ENCODE measurements at places on chromosomes 4 and X.

DNA sequence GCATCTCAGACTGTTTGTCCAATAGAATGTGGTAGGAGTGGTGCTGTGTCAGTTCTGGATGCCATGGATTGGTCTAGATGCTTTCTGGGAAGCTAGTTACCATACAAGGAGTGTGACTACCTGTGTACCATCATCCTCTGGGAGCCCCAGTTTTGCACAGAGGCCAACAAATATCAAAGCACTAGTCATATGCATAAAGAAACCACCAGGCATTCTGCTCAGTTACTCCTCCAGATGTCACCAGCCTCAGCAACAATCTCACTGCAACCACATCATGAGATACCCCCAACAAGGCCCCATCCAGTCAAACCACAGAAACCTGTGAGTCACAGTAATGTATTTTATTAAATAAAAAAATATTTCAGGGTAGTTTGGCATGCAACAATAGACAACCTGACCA, 435.8 kb upstream of the CPEB2 start:
- no peak for DNase-seq

DNA sequence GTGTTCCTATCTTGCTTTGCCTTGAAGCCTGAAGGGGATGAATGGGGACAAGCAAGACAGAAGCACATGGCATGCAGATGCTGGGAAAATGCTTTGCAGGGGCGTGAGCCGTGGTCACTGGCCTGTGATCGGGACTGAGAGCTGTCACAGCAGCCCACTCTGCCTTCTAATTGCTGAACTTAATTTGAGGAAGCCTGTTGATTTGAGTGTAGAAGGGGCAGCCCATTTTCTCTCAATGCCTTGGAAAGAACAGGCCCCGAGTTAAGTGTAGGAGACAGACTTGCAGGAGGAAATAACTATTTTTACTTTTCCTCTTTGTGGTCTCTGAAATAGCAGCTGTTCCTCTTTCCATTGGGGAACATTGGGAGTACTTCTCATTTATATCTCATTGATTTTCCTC, 26.1 kb upstream of the TBC1D1 start:
- peak; percentile 94 for DNase-seq

- DNase-seq = peak; percentile 2
Measured at GRCh38 chr4:16642897-16643296, 255.5 kb downstream of the LDB2 start.

DNA sequence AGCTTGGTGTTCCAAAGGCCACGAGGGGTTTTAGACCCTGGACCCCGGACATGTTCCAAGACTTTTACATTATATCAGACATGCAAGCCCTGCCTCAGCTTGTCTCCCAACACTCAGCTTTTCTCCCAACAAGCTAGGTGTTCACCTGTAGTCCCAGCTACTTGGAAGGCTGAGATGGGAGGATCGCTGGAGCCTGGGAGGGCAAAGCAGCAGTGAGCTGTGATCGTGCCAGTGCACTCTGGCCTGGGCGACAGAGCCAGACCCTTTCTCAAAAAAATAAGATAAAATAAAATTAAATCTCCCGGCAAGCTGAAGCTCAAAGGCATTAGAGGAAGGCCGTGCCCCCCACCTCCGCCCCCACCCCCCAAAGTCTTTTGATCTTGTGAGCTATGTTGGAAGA, 13.7 kb downstream of the CTAG1A start:
- no peak for DNase-seq

DNA sequence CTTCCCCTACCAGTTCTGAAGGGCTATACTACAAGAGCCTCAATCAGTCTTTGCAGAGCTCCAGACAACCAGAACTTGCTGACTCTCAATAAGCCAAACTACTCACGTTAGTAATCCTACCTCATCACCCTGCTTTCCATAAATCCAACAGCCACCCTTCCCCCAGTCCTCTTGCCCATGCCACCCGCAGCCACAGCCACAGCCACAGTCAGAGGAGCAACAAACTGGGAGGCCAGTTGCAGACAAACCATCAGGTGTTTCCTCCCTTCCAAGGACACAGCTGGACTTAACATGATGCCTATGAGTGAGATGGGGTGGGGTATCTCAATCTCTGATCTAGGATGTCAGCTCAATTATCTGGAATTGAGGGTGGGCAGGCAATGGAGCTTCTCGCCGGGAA, 1.0 kb downstream of the GABRA3 start:
- DNase-seq = no peak

GRCh38 chr4:136002316-136002715, 1530.0 kb downstream of the PCDH18 start:
- no peak for DNase-seq

GRCh38 chr4:55475394-55476243, 71.1 kb downstream of the CLOCK start:
- DNase-seq = no peak

DNA sequence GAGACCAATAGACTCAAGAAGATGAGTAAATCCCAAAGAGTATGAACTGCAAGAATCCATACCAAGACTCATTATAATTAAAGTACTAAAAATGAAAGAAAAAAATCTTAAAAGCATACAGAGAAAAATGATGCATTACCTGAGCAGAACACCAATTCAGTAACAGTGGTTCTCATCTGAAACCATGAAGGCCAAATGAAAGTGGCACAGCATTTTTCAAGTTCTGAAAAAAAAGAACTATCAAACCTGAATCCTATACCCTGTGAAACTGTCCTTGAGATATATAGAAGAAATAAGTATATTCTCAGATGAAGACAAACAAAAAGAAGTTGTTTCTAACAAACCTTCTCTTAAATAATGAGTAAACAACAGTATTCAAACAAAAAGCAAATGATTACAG, 39.6 kb upstream of the TMPRSS11A start:
- DNase-seq = no peak

- no peak for DNase-seq
Measured at GRCh38 chrX:42466332-42467046, 311.5 kb downstream of the PPP1R2C start.

GRCh38 chr4:38181286-38181685, 221.1 kb downstream of the PTTG2 start:
- no peak for DNase-seq

- no peak for DNase-seq
Measured at GRCh38 chrX:46819136-46819535, 17.7 kb upstream of the RP2 start.

DNA sequence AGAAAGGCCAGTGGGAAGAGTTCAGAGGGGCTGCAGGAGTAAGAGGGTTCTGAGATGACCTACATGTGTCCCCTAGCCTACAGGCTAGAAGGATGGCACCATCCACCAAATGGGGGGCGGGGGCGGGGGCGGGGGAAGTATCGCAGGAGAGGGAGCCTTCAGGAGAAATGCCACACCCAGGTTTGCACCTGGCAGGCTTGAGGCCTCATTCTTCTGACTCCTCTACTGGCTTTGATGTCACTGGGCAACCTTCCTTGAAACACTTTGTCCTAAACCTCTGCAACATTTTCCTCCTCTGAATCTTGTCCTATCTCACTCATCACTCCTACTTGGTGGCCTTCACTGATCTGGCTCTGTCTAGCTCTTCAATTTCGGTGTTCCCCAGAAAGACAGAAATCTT, 24.0 kb downstream of the CD99L2 start:
- DNase-seq = no peak

- peak; percentile 23 for DNase-seq
Measured at GRCh38 chr4:46975812-46976553, 17.4 kb downstream of the GABRA4 start.

- DNase-seq = no peak
Measured at GRCh38 chrX:152945021-152945979, 47.4 kb downstream of the ZNF185 start.

- no peak for DNase-seq
Measured at GRCh38 chr4:115660465-115660864, 547.0 kb upstream of the NDST4 start.

GRCh38 chr4:39502019-39502663, 25.1 kb downstream of the UGDH start:
- no peak for DNase-seq

All from Kasumi-1 (cell line).